ENCODE measurements at places on chromosomes 16 and 17. TPM values are rescaled to one million over a fixed set of nuclear protein-coding genes. Genes with fewer than 3 reads are reported as not detected.

DNA sequence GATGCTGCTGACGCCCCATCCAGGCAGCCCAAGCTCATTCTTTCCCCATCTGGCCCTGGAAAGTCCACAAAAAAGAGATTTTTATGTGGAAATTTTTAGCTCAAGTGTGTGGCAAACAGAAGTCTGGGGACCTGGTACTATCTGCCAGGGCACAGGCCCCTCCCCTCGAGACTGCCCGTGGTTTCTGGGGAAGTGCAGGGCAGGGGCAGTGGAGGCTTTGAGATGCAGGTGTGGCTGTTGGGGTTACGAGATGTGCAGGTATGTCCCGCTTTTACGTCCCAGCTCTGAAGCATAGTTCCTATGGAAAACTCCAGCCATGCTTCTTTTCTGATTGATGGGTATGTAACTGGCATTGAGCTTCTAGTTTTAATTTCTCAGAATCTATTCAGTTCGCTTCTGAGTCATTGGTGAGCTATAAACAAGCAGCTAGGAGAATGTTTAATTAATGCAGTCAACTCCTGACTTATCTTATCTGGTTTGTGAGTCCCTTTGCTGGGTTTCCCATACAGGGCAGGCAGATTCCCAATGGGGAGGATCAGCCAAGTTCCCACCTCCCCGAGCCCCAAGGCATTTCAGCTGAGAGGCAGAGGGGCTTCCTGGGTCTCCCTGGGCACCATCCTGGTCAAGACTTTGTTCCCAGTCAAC is 16.2 kb downstream of the TBX4 start:
- no peak for DNase-seq

GRCh38 chr16:86077243-86077940 is 178.4 kb downstream of the IRF8 start:
- DNase-seq: no peak

DNA sequence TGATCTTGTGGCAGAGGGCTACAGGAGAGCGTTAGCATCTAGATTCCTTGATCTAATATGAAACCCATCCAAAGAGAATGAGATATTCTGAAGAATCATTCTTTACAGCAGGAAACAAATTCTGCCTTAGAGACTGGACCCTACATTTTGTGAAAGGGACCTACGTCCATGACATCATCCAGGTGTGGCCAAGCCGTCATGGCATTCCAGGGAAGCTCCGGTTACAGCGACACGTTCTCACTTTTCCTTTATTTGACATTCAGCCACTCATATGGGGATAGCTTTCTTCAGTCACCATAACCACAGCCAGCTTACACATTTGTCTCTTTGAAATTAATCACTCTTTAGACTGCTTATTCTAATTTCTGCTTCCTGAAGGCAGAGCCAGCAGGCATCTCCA is 408.1 kb downstream of the XYLT1 start:
- DNase-seq: no peak

GRCh38 chr16:89116341-89117226 is 22.9 kb downstream of the ACSF3 start:
- DNase-seq: no peak

DNA sequence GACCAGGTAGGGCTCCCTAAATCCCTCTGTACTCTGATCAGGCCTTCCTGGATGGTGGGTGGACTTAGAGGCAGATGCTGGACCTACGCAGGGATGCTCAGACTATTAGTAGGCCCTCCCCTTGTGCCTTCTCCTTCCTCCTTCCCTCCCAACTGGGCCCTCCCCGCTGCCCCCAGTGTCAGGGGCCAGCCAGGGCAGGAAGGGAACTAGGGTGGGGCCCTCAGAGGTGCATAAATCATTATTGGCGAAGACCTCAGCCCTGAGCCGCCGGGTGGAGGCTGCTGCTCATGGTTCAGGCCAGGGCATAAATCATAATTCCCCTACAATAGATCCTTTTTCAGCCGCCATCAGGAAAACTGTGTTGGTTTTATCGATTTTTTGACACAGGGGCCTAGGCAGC is 81.4 kb downstream of the MRM1 start:
- DNase-seq: no peak

Gene HSD17B1
- 0.59 TPM for total RNA-seq

- no peak for DNase-seq
Measured at GRCh38 chr16:22424161-22424937, 49.9 kb upstream of the CDR2 start.
